ENCODE measurements at places on chromosomes 11 and 22. TPM values are rescaled to one million over a fixed set of nuclear protein-coding genes. Genes with fewer than 3 reads are reported as not detected.

GRCh38 chr11:70338594-70338993 lies 59.7 kb upstream of the CTTN start:
- no peak for DNase-seq

The TEX12 gene
- 0.09 TPM for polyA plus RNA-seq

The ZP1 gene
- 0.35 TPM for polyA plus RNA-seq

The MIOX gene
- not detected for polyA plus RNA-seq

- no peak for DNase-seq
These were observed 50.5 kb upstream of the ZBED5 start for GRCh38 chr11:10908215-10908951.

The OR5P2 gene
- not detected for polyA plus RNA-seq

DNA sequence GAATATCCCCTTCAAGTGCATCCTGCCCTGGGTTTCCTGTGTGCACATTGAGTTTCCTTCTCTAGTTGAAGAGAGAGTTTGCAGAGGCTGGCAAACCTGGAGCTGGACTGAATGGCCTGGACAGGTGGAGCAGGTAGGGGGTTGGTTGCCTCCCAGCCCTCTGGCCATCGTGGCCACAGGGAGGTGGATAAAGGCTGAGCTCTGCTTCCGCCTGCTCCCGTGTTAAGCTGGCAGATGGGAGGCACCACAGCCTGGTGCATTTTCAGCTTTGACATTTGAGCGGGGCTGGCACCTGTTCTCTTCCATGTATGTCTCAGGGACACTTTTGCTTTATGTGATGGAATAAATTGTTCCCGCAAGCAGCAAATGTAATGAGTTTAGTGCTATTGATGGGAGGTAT lies 11.1 kb downstream of the MICAL2 start:
- DNase-seq: no peak

DNA sequence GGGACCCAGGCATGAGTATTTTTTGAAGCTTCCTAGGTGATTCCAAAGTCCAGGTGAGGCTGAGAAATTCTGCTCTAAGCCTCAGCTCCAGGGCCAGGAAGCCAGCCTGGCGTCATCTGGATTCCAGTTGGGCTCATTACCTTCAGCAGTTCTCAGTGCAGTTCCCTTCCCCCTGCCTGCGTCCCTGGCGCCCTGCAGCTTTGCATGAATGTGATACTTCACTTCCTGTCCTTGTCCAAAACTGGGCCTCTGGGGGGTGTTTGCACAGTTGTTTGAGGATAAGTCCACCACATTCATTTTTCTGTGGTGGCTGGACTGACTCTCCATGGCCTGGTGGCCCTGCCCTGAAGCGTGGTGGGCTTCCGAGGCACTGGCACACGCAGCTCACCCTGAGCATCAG lies 98.1 kb downstream of the TENM4 start:
- DNase-seq: no peak
